ENCODE measurements at places on chromosomes 1 and 21.
A peak's percentile ranks its signal among the peaks of the same experiment; 100 is the strongest.

DNA sequence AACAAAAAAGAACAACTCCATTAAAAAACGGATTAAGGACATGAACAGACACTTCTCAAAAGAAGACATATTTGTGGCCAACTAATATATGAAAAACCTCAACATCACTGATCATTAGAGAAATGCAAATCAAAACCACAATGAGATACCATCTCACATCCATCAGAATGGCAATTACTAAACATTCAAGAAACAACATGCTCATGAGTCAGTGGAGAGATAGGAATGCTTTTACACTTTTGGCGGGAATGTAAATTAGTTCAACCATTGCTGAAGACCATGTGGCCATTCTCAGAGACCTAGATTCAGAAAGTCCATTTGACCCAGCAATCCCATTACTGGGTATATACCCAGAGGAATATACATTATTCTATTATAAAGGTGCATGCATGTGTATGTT, 1442.6 kb upstream of the B3GALT2 start:
- DNase-seq: no peak

DNA sequence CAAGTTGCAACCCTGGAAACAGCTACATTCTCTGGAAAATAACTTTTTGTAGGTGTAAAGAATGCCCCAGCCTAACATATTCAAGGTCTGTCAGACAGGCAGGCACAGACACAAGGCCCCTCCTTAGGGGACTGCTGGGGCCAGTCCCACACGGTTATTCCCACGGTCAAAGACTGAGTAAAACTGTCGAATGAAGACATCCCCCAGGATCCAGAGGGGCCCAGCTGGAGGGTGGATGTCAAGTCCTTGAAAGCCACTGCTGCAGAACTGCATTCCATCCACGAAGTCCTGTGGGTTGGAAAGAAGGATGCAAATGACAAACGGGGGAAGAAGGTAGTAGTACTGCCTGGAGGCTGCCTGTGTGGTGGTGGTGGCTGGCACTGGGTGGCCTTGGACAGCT, 6.9 kb upstream of the RAB7B start:
- DNase-seq: no peak

DNA sequence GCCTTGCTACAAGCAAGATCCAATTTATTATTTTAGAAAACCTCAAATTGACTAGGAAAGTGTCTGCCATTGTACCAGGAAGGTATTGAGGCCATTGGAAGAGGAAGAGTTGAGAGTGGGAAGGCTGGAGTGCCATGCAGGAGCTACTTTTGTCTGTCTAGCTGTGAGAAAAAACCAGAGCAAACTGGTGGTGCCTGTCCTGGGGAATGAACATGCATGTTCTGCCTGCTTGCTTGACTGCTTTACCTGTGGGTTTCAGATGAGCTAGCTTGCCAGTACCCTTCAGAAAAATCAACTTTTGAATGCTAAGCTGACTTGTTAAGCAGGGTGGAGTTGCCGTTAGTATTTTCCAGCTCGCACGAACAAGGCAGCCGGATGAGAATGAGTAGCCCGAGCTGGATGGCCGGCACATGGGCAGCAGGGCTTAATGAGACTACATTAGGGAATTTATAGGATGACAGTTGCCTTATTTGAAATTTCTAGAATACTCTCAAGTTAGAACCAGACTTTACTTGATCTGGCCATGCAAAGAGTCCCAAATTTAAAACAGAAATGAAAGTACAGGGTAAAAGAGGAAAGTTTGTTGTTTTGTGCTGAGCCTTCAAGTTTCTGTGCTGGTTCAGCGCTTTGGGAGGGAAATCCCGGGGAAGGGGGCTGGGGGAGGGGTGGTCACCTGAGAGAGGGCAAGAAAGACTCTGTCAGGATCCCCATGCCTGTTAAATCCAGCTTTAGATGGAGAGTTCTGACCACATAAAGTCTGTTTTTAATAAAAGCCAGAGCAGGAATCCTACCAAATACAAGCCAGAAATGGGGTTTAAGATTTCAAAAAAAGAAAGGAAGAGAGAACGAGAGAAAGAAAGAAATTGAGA, 29.6 kb upstream of the C1orf105 start:
- no peak for DNase-seq

GRCh38 chr1:57091642-57092041, 125.8 kb upstream of the C8B start:
- no peak for DNase-seq

- no peak for DNase-seq
These were observed 74.2 kb downstream of the TOMM20 start for GRCh38 chr1:235054466-235054865.

DNA sequence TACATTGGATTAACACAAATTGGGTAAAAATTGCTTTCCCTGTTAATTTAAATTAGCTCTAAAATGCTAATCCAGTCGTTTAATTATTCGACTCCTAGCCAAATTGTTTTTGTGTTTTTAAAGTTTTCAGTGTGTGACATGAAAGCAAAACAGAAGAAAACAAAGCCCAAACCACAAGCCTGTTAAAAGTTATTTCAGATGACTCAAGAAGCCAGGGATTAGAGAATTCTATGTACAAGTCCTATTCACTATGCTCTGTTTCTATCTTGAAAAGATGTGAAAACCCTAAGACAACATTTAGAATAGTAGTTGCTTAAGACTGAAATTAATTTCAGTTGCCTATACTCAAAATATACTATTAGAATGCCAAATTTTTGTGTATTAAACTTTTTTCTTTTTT, 294.8 kb upstream of the ADAMTS5 start:
- no peak for DNase-seq

DNA sequence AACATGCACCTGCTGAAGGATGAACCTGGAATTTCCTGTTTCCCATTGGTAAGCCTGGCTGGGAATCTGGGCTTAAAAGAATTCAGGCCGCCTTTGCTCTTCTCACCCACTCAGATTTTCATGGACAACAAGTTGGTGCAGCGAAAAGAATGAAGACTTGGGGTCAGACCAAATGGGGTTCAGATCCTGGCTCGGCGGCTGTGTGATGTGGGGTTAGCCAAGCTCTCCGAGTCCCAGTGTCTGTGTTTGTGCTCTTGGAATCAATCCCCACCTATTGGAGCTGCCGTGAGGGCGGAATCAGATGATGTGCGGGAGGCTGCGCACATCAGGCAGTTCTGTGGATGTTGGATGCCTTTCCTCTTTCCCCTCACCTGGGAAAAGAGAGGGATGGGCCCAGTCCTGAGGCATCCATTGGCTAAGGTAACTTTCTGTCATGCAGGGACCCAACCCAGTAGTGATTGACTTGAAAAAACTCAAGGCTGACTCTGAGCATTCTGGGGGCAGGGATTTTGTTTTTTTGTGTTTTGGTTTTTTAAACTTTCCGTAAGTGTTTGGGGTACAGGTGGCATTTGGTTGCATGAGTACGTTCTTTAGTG, 228.3 kb downstream of the KAZN start:
- DNase-seq: no peak

GRCh38 chr1:221716713-221717484, 25.0 kb downstream of the DUSP10 start:
- DNase-seq: no peak

GRCh38 chr1:151692226-151692625, 24.4 kb downstream of the CELF3 start:
- DNase-seq: no peak

DNA sequence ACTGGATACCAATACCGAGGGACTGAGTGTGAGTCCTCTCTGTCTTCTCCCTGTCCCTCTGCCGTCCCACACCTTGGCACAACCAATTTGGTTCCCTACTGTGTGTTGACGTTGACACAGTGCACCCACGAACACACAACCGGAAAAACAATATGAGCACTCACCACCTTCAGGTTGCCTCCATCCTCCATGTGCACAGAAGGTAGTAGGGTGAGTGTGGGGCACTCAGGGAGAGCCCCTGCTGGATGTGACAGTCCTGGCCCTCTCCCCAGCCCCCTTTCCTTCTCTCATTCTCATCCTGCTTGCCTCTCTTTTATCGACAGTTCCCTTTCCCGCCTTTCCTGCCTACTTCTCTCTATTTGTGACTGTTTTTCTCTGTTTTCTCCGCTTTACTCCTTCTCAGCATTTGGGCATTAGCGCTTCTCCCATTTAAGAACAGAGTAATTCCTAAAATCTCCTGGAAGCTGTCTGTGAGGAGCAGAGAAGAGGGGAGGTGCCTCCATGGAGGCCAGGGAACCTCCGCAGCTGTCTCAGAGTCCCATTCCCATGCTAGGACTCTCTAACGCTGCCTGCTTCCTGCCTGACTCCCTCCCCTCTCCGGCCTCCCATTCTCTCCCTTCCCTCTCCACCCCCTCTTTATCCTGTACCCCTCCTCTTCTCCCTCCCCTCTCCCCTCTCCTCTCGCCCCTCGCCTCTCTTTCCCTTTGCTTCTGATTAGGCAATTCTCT, 16.4 kb downstream of the CADM3 start:
- no peak for DNase-seq

DNA sequence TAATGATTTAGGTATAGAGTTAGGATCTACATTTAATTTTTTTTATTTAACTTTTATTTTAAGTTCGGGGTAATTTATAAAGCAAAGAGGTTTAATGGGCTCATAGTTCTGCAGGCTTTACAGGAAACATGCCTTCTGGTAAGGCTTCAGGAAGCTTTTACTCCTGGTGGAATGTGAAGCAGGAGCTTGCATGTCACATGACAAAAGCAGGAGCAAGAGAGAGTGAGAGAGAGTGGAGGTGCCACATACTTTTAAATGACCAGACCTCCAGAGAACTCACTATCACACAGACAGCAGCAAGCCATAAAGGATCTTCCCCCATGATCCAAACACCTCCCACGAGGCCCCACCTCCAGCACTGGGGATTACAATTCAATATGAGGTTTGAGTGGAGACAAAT, 17.6 kb upstream of the GBP2 start:
- DNase-seq: no peak

- no peak for DNase-seq
These were observed 2.2 kb downstream of the MAP7D1 start for GRCh38 chr1:36157973-36158826.

DNA sequence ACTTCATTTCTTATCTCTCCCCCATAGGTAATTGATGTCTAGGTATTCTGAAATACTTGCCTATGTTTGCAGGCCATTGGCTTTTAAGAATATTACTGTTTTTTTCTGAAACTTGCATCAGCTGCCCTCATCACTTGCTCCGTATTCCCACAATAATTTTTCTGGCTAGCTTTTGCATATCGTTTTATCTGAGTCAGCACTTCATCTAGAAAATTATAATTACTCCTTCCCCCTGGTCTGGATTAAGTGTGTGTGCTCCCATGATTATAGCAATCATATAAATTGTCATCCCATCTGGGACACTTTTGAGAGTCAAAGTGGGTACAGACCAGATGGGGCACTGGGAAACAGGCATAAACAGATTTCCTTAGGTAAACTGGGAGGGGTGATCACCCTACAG, 583.2 kb upstream of the B3GALT2 start:
- DNase-seq: no peak

DNA sequence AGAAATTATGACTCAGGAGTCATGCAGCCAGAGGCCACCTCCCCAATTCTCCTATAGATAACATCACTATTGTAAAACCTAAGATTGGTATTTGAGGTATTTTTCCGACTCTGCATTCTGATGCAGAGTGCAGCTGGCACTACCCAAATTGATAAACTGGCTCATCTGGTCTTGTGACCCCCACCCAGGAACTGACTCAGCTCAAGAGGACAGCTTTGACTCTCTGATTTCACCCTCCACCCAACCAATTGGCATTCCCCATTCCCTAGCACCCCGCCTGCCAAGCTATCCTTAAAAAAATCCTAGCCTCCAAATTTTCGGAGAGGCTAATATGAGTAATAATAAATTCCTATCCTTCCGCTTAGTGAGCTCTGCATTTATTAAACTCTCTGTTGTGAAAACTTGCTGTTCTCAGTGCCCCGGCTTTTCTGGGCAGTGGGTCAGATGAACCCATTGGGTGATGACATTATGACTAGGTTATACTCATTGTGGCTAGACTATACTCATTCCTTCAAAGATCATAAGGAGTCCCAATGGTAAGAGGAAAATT, 39.4 kb upstream of the EPS15 start:
- DNase-seq: no peak

GRCh38 chr1:192491804-192492554, 83.6 kb upstream of the RGS1 start:
- DNase-seq: no peak

GRCh38 chr1:6507037-6507428, 15.6 kb upstream of the PLEKHG5 start:
- DNase-seq: no peak

GRCh38 chr21:17396948-17397347, 115.9 kb upstream of the CXADR start:
- no peak for DNase-seq

- peak; percentile 15 for DNase-seq
These were observed 800 bp downstream of the DR1 start for GRCh38 chr1:93346421-93346993.

DNA sequence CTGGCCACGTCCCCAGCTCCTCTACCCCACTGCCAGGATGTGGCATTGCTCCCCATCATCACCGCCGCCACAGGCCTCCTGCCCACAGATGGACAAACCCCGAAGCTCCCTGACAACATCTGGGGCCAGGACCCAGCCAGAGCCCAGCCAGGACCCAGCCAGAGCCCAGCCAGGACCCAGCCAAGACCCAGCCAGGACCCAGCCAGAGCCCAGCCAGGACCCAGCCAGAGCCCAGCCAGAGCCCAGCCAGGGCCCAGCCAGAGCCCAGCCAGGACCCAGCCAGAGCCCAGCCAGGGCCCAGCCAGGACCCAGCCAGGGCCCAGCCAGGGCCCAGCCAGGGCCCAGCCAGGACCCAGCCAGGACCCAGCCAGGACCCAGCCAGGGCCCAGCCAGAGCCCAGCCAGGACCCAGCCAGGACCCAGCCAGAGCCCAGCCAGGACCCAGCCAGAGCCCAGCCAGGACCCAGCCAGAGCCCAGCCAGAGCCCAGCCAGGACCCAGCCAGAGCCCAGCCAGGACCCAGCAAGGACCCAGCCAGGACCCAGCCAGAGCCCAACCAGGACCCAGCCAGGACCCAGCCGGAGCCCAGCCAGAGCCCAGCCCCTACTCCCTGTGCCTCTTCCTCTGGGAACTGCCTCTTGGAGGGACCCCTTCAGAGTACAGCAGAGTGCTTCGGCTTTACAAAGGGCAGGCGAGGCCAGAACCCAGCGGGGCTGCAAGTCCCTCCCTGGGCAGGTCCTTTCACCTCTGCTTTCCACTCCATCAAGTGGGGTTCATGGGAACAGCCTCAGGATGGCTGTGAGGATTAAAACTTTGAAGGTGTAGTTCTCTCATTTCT, 43.7 kb downstream of the DISP3 start:
- no peak for DNase-seq

GRCh38 chr1:70487910-70488665, 77.0 kb downstream of the CTH start:
- DNase-seq: peak; percentile 15
